ENCODE measurements at places on chromosomes 6 and 20.

DNA sequence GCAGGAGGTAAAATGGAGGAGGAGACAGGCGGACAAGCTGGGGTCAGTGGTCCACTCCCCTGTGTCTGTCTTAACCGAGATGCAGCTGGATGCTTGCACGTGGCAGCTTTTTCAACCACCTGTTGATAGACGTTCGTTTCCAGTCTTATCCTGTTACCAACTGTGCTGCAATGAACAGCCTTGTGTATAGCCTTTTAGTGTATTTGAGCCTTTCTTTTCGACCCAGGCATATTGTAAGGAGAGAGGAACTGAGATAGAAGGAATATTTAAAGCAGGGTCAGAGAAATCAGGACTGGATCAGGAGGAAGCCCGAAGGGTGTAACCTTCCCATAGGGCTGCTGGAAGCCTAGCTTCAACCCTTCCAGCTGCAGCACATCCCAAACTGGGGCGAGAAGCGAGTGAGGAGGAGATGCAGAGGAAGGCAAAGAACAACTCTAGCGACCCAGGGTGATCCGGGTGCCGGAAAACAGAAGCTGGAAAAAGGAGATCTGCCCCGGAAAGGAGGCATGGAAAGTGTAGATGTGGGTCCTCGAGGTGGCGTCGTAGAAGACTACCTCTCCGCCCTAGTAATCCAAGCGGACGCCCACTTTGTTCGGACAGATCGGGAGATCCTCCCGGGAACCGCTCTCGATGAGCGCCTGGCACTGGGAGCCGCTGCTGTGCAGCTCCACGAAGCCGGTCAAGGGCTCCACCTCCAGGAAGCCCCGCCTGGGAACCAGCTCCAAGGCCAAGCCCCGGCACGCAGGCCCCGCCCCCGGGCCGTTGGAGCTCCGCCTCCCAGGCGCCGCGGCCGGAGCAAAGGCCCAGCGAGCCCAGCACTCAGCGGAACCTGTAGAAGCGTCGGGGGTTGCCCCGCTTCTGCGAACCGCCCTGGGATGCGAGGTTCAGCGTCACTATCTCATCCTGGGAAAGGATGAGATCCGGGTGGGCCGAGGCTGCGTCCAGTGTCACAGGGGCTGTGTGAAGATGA lies 11.2 kb downstream of the TRIM31 start:
- DNase-seq: peak; percentile 55

GRCh38 chr6:116866281-116866871 lies 10.7 kb upstream of the RFX6 start:
- no peak for DNase-seq

DNA sequence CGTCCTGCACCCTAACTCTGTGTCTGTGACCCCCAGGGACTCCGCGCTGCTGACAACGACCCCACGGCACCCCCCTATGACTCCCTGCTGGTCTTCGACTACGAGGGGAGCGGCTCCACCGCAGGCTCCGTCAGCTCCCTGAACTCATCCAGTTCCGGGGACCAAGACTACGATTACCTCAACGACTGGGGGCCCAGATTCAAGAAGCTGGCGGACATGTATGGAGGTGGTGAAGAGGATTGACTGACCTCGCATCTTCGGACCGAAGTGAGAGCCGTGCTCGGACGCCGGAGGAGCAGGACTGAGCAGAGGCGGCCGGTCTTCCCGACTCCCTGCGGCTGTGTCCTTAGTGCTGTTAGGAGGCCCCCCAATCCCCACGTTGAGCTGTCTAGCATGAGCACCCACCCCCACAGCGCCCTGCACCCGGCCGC lies 129.0 kb downstream of the TAF4 start:
- no peak for DNase-seq

DNA sequence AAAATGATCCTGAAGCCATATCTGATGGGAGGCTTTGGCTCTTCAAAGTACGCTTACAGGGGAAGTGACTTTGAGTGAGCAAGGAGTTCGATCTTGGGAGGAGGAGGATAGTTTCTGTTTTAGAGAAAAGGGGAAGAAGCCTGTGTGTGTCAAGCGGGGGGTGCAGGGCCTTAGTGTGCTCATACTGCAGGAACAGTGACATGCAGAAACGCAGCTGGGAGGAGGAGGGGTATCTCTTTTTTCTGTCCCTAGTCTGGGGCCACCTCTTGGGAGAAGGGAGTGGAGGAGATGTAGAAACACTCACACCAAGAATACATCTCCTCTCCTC lies 19.8 kb downstream of the SIRPD start:
- no peak for DNase-seq

DNA sequence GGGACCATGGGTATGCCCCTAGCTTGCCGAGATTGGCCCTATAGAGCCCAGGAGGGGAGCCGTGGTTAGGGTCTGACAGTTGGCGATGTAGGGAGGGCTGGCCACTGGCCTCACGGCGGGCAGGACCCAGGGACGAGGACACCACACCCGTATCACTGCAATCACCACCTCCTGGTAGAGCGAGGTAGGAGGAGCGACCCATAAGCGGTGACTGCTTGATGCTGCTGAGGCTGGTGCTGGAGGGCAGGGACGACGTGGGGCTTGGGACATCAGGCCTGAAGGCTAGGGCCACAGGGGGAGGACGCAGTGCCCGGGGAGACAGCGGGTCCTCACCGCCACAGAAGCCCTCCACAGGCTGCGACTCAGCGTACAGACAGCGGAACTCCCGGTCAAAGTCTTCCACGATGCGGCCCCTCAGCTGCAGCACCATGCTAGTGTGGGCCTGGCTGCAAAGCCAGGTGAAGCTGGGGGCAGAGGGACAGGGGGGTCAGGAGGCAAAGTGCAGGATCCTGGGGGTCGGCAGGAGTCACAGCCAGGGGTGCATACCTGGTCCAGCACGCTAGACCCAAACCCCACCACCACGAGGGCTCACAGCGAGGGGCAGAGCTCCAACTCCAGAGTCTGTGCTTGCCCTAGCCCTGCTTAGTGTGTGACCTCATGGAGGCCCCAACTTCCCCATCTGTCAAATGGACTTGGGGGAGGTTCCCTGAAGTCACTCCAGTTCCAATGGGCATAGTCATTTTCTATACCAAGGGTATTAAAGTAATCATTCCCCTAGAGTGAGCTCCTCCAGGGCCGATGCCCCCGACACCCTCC lies 3.1 kb upstream of the EIF6 start:
- DNase-seq: no peak
